ENCODE measurements at places on chromosomes 3 and 15. TPM values are rescaled to one million over a fixed set of nuclear protein-coding genes. Genes with fewer than 3 reads are reported as not detected.

Gene SMAD6
- total RNA-seq = 10.6 TPM

Gene PIERCE2
- 1.2 TPM for total RNA-seq

Gene MITF
- 15.5 TPM for total RNA-seq

Gene TMEM207
- total RNA-seq = not detected

Gene RSRC1
- 43.1 TPM for total RNA-seq

Gene MLF1
- total RNA-seq = 55.5 TPM

Gene CDCP1
- total RNA-seq = 75.7 TPM

Gene EFHB
- total RNA-seq = 1.5 TPM

Gene PPIP5K1
- 62.4 TPM for total RNA-seq

Gene SEMA6D
- total RNA-seq = not detected

Gene CYP1A2
- not detected for total RNA-seq
